ENCODE measurements at places on chromosomes 12 and 14. TPM values are rescaled to one million over a fixed set of nuclear protein-coding genes. Genes with fewer than 3 reads are reported as not detected.

Gene RD3L
- total RNA-seq, result not detected

Gene ANKS1B
- total RNA-seq, result 8.5 TPM

Gene DRAM1
- 5.7 TPM for total RNA-seq

Gene IQSEC3
- total RNA-seq, result 3.6 TPM

DNA sequence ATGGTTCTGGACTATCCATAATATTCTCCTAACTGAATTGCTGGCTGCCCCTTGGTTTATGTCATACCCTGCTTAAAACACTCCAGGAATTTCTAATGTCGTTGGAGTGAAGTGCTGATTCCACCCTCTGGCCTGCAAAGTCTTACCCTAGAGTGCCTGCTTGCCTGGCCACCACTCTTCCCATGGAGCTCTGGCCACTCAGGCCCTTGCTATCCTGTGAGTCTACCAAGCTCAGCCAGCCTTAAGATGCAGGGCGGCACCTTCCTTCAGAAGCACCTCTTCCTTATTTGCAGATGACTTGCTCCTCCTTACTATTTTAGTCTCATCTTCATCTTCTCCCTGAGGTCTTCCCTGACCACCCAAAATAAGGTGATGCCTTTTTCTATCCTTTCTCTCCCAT is 35.3 kb downstream of the SLC6A15 start:
- no peaks in the 10 kb centered on the region for H3K36me3 ChIP-seq
- H3K4me3 ChIP-seq, result no peak overlapping the region
- H3K27me3 ChIP-seq, result no peaks in the 10 kb centered on the region

DNA sequence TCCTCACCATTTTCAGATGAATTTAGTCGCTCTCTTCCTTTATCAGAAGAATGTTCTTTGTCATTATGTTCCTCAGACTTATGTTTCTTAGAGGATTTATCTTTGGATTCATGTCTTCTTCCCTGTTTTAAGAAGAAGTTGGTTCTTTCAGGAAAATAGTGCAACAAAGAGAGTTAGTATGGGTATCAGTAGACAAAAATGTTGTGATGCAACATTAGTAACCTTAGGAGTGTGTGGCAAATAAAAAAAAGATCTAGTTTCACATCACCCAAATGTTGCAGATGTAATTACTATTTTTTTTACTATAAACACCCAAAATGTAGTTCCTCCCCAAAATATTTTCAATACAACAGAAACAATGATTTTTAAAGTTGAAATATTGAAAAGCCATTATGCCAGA is 7.8 kb downstream of the RSRC2 start:
- H3K4me3 ChIP-seq, result no peak overlapping the region
- H3K27me3 ChIP-seq, result no peaks in the 10 kb centered on the region
- no peaks in the 10 kb centered on the region for H3K4me1 ChIP-seq
- H3K27ac ChIP-seq, result no peak overlapping the region

DNA sequence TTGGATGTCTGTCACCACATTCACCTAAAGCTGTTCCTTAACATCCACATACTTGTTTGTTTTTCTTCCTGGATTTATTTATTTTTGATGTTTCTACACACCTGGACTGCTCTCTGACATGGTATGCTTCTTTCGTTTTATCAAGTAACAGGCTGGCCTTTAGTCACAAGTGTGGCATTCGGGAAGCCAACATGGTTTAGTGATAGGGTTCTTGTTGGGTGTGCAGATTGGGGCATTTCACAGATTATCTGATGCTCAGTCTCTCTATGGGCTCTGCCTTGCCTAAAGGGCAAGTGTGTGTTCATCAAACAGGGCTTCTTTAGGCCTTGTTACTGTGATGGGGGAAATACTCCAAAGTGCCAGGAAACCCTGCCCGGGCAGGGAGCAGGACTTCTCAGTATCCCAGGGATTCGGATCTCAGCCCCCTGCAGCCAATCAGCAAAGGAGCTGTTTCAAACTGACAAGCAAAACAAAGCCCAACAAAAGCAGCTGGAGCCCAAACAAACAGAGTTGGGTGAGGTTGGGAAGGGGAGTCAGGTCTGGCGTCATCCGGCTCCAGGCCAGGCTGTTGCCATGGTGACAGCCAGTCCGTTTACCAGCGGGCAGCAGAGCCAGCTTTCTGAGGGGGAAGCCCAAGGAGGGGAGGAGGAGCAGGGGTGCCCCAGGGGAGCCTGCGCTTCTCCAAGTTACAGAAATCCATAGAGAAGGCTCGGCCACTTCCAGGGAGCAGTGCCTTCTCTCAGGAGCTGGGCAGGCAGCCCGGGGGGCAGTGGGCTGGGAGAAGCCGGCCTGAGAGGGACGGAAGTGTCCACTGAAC is 31.9 kb downstream of the FOS start:
- peak; percentile 67 for DNase-seq
- H3K4me1 ChIP-seq, result peaks cover 6% of the 10 kb centered on the region
- H3K4me3 ChIP-seq, result no peak overlapping the region
- H3K36me3 ChIP-seq, result no peaks in the 10 kb centered on the region
- no peaks in the 10 kb centered on the region for H3K27me3 ChIP-seq
- peak overlapping the region; percentile 64 for H3K27ac ChIP-seq

DNA sequence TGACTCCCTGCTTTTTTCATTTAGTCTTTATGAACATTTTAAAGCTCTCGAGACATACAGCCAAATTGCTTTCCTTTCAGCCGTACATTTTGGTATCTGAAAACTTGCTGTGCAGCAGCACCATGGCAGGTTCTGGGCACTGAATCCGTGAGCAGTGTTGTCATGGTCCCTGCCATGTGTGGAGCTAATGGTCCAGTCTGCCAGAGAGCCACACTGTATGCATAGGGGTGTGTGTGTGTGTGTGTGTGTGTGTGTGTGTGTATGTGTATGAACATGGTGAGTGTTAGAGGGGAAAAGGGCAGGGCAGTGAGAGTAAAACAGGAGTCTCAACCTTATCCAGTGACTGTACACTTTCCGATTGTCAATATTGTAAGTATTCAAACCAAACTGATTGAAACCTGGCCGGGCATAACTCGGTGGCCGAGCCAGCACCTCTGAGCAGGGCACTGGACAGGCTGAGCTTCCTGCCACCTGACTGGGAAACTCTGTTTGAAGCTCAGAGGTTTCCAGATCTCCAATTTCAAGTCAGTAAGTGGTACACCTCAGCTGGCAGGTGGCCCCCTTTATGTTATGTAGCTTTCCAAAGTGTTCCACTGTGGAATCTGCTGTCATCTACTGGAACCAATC is 110.0 kb downstream of the ESR2 start:
- no peak overlapping the region for H3K27ac ChIP-seq
- peaks cover 11% of the 10 kb centered on the region for H3K36me3 ChIP-seq
- H3K4me3 ChIP-seq, result no peak overlapping the region
- no peak for DNase-seq

GRCh38 chr12:14710632-14711320 is 14.4 kb upstream of the GUCY2C start:
- H3K4me3 ChIP-seq, result peak overlapping the region; percentile 9
- H3K4me1 ChIP-seq, result peaks cover 27% of the 10 kb centered on the region
- no peaks in the 10 kb centered on the region for H3K27me3 ChIP-seq
- no peak for DNase-seq

GRCh38 chr14:21169573-21169972 is 13.7 kb upstream of the OR5AU1 start:
- H3K36me3 ChIP-seq, result no peaks in the 10 kb centered on the region
- H3K27me3 ChIP-seq, result no peaks in the 10 kb centered on the region
- H3K27ac ChIP-seq, result no peak overlapping the region
- DNase-seq, result no peak

- DNase-seq, result no peak
- no peaks in the 10 kb centered on the region for H3K4me1 ChIP-seq
- no peak overlapping the region for H3K27ac ChIP-seq
- H3K27me3 ChIP-seq, result no peaks in the 10 kb centered on the region
- H3K36me3 ChIP-seq, result no peaks in the 10 kb centered on the region
Measured at GRCh38 chr12:123028475-123028874, 48.0 kb downstream of the ARL6IP4 start.

DNA sequence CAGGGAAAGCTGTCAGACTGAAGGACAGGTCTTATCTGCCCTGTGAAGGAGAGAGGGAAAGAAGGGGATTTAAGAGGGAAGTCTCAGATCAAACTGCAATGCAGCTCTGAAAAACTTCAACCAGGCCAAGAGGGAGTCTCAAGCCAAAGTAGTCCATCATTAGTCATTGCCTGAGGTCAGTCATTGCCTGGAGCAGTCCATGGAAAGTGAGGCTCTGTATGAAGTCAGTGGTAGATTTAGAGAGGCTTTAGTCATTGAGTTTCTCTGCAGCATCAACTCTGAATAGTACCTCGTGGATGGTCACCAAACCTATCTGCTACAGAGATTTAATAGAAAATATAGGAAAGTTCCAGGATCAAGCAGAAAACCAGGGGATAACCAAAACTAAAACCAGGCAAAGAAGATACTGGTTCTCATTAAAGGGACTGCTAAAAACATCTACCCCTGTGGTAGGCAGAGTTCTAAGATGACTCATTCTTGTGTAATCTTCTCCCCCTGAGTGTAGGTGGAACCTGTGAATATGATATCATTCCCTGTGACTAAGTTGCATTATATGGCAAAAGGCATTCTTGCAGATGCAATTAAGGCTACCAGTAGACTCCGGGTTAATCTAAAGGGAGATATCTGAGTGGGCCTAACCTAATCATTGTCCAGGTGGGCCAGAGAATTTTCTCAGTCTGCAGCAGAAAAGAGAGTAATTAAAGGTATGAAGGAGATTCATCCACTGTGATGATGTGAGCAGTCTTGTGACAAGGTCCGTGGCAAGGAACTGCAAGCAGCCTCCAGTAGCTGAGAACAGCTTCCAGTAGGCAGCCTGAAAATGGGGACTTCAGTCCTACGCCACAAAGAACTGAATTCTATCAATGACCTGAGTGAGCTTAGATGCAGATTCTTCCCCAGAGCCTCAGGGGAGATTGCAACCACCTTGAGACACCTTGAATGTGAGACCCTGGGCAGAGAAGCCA is 123.1 kb downstream of the GALC start:
- DNase-seq, result no peak
- no peaks in the 10 kb centered on the region for H3K36me3 ChIP-seq
- no peak overlapping the region for H3K27ac ChIP-seq
- no peaks in the 10 kb centered on the region for H3K4me1 ChIP-seq

DNA sequence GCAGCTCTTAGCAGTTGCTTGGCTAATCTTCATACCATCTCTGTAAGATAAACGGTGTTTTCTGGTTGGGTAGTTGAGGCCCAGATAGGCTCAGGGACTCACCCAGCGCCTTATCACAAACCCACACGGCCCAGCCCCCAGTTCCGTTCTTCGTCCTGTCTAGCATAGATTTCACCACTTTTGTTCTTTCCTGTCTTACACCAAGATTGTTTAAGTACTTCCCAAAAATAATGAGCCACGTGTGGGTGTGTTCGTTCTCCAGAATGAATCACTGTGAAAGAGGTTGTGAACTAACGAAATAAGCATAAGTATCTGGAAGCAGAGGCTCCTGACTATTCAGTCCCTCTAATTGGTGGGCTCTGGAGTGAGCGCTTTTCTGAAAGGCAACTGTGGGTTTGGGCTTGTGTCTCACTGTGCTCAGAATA is 21.4 kb downstream of the ACVR1B start:
- no peak overlapping the region for H3K4me3 ChIP-seq
- peaks cover 3% of the 10 kb centered on the region for H3K4me1 ChIP-seq
- H3K27me3 ChIP-seq, result no peaks in the 10 kb centered on the region

GRCh38 chr12:82880442-82880901 is 193.8 kb downstream of the TMTC2 start:
- no peaks in the 10 kb centered on the region for H3K36me3 ChIP-seq
- H3K27me3 ChIP-seq, result no peaks in the 10 kb centered on the region
- no peaks in the 10 kb centered on the region for H3K4me1 ChIP-seq
- no peak overlapping the region for H3K27ac ChIP-seq

DNA sequence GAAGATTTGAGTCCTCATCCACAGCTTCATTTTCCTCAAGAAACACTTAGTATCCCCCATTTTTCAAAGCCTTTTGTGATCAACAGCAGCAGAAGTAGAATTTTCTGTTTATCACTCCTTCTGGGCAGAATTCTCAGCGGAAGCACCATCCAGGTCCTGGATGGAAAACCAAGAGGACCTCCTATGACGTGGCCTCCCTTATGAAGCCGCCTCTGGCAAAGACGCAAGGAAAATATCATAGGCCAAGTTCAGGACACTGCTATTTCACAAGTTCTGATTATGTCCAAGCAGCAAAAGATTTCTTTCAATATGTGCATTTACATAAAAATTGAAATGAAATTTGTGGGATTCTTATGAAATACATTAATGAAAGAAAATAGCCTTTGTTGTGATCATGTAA is 315.0 kb downstream of the SEC23A start:
- H3K36me3 ChIP-seq, result no peaks in the 10 kb centered on the region
- H3K4me1 ChIP-seq, result peaks cover 2% of the 10 kb centered on the region
- no peak overlapping the region for H3K4me3 ChIP-seq
- H3K27ac ChIP-seq, result no peak overlapping the region
- no peak for DNase-seq

DNA sequence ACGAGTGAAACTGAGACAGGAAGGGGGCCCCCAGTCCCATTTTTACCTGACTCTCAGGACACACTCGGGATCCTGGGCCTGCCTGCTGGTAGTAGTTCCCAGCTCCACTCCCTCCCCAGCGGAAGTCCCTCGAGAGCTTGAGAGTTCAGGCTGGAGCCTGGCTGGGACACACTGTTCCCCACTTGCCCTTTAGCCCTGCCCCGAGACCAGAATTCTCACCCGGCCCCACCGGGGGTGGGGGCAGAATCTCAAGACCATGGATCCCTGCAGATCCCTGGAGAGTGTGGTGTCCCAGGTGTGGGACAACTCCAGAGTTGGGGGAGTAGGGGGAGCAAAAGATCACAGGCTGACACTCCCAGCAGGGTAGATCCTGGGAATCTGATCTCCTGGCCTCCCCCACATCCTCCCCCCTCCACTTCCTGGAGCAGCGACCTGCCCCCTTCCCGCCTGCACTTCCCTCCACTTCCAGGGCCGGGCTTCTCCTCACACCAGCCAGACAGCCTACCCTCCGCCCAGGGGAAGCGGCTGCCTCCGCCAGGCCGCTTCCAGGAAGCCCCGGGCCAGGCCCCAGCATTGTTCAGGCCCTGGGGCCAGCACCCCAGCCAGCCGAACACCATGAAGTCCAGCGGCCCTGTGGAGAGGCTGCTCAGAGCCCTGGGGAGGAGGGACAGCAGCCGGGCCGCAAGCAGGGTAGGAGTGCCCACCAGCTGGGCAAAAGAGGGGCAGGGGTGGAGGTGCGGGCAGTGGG is at the start of gene TNS2:
TSS of gene TNS2 (plus strand) at position 495 of the 748 bp plus-strand sequence. CDS start at position 616, 121 bp downstream.
- no peak for DNase-seq
- peak within 1 kb of the TSS; percentile 11 for H3K4me3 ChIP-seq
- H3K36me3 ChIP-seq, result no peaks in the 10 kb centered on the region
- H3K27me3 ChIP-seq, result peaks cover 11% of the 10 kb centered on the region
- peaks cover 65% of the 10 kb centered on the region for H3K4me1 ChIP-seq
- H3K27ac ChIP-seq, result no peak within 1 kb of the TSS

GRCh38 chr12:76007640-76008039 is 23.9 kb downstream of the PHLDA1 start:
- DNase-seq, result no peak
- no peak overlapping the region for H3K4me3 ChIP-seq
- peaks cover 4% of the 10 kb centered on the region for H3K4me1 ChIP-seq
- H3K27ac ChIP-seq, result no peak overlapping the region

GRCh38 chr14:94397289-94398181 is 9.1 kb upstream of the SERPINA1 start:
- no peak overlapping the region for H3K27ac ChIP-seq
- no peak overlapping the region for H3K4me3 ChIP-seq
- peaks cover 23% of the 10 kb centered on the region for H3K4me1 ChIP-seq
- no peaks in the 10 kb centered on the region for H3K36me3 ChIP-seq
- no peaks in the 10 kb centered on the region for H3K27me3 ChIP-seq
- DNase-seq, result no peak

All from H1 (cell line).